ENCODE measurements at places on chromosomes 6 and 20. TPM values are rescaled to one million over a fixed set of nuclear protein-coding genes. Genes with fewer than 3 reads are reported as not detected.

DNA sequence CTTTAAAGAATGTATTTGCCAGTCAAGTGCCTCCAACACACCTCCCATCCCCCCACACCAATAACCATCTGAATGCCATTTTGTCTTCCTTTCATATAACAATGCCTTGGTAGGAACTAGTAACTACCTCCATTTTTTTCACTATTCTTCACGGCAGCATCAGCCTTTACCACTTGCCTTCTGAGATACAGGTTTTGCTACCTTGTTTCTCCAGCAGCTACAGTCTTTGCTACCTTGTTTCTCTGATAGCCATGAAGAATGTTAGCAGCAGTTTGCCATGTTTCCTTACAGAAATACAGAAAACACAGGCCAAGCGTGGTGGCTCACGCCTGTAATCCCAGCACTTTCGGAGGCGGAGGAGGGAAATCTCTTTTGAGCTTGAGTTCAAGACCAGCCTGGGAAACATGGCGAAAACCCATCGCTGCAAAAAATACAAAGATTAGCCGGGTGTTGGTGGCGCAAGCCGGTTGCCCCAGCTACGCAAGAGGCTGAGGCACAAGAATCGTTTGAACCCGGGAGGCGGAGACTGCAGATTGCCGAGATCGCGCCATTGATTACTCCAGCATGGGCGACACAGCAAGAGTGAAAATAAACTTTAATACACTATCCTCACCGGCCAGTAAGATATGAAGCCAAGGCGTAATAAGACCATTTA, 100.9 kb downstream of the HFE start:
- H3K4me3 ChIP-seq, result no peak overlapping the region
- no peaks in the 10 kb centered on the region for H3K36me3 ChIP-seq
- no peaks in the 10 kb centered on the region for H3K4me1 ChIP-seq
- H3K27me3 ChIP-seq, result no peaks in the 10 kb centered on the region
- DNase-seq, result no peak

DNA sequence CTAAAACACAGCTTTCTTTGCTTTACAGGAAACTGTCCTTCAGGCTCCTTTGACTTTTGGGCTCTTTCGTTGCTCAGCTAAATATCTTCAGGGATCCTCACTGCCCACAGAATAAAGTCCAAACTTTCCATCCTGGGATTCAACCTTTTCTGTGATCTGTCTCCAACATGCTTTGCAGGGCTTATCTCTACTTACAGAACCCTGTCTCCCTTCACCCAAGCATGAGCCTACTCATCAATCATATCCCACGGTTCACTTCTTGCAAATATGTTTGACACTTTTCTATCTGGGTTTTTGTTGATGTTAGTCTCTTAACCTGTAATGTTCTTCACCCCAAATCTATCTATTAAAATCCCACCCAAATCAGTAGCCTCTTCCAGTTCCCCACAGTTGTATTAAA, 327.3 kb upstream of the RNF24 start:
- no peak overlapping the region for H3K27ac ChIP-seq
- no peaks in the 10 kb centered on the region for H3K4me1 ChIP-seq

DNA sequence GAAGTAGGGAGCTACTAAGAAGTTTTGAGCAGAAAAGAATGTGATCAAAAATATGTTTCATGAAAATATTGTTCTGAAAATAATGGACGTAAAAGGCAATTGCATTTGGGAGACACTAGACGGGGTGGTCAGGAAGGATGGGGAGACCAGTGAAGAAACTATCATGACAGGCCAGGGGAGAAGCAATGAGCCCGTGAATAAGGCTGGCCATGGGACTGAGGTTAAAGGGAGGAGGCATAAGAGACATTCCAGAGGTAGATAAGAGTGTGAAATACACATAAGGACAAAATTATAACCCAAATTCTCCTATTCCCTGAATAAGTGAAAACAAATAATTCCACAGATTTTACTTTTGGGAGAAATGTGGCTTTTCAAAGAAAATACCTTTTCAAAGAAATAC, 51.7 kb downstream of the MARCKS start:
- H3K27me3 ChIP-seq, result no peaks in the 10 kb centered on the region
- no peak overlapping the region for H3K4me3 ChIP-seq
- H3K27ac ChIP-seq, result no peak overlapping the region
- DNase-seq, result no peak
- no peaks in the 10 kb centered on the region for H3K36me3 ChIP-seq

DNA sequence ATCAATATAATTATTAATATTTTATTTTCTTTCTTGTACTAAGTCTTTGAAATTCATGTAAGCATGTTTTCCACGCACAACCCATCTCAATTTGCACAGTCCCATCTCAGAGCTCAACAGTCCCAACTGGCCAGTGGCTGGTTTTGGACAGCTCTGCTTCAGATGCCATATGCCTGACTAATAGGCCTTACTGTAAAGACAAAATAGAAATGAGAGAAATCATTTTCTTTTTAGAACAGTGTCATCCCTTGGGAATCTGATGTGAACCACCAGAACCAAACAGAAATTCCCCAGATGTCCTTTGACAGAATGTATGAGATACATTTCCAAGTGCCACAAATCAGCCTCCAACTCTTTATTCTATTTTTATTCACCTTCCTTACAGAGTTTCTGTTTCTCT, 338.9 kb downstream of the ESR1 start:
- peaks cover 46% of the 10 kb centered on the region for H3K36me3 ChIP-seq
- DNase-seq, result no peak
- no peaks in the 10 kb centered on the region for H3K27me3 ChIP-seq
- H3K27ac ChIP-seq, result no peak overlapping the region
- H3K4me1 ChIP-seq, result no peaks in the 10 kb centered on the region

DNA sequence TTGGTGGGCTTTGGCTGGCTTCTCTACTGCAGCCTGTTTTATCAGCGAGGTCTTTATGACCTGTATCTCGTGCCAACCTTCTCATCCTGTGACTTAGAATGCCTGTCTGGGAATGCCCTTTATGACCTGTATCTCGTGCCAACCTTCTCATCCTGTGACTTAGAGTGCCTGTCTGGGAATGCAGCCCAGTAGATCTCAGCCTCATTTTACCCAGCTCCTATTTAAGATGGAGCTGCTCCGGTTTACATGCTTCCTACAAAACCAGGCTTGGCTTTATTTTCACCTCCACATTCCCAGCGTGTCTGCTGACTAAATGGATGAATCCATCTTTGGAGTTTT, 395.3 kb downstream of the PREX1 start:
- no peaks in the 10 kb centered on the region for H3K36me3 ChIP-seq
- H3K27ac ChIP-seq, result no peak overlapping the region
- H3K4me3 ChIP-seq, result no peak overlapping the region
- H3K27me3 ChIP-seq, result no peaks in the 10 kb centered on the region
- no peaks in the 10 kb centered on the region for H3K4me1 ChIP-seq
- no peak for DNase-seq

The NHLRC1 gene
- not detected for total RNA-seq

GRCh38 chr6:37785663-37786270, 33.8 kb upstream of the ZFAND3 start:
- no peaks in the 10 kb centered on the region for H3K27me3 ChIP-seq
- H3K27ac ChIP-seq, result no peak overlapping the region
- H3K4me1 ChIP-seq, result peaks cover 6% of the 10 kb centered on the region
- H3K4me3 ChIP-seq, result no peak overlapping the region
- no peaks in the 10 kb centered on the region for H3K36me3 ChIP-seq
- no peak for DNase-seq

DNA sequence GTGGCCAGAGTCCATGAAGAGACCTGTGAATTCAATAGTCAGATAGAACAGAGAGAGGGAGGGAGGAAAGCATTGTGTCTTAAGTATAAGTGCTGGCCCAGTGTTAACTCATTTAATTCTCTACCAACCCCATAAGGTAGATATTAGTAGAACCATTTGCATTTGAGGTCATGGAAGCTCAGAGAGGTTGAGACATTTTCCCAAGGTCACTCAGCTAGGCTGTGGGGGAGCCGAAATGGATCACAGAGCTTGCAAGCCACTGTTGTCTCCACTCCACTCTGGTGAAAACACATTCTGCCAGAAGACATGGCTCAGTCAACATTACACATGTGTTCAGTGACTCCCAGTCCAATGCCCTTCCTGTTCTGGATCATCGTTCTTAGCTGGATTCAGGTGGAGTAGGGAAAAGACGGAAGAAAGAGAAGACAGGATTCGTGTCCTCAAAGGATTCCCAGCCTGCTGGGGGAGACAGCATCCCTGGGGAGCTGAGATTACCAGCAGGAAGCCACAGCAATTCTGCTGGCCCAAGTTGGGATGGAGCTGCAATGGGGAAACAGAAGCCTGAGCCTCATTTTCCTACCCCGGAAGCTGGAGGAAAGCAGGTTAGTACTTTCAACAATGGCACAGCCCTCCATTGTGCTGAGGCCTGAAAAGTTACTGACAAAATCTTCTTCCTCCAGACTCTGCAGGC, 27.0 kb upstream of the MDGA1 start:
- no peak overlapping the region for H3K4me3 ChIP-seq
- no peak for DNase-seq
- H3K27ac ChIP-seq, result no peak overlapping the region
- no peaks in the 10 kb centered on the region for H3K36me3 ChIP-seq

GRCh38 chr6:136527831-136528230, 22.4 kb downstream of the MAP7 start:
- no peak for DNase-seq
- H3K4me1 ChIP-seq, result no peaks in the 10 kb centered on the region
- H3K27ac ChIP-seq, result no peak overlapping the region
- H3K27me3 ChIP-seq, result no peaks in the 10 kb centered on the region

DNA sequence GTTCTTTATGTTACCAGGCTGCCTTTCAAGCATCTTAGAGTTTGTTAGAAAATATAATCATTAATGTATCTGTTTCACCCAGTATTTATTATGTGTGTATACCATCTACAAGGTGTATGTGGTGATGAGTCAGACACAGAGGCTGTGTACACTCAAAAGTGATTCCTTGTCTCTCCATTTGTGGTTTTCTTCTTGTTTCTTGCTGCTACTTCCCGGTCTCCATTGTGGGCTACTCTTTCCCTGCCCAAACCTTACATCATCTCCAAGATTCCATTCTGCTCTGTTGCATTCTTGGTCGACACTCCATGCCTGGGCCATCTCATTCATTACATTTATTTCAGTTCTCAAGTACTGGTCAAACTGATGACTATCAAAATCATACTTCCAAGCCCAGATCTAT, 182.2 kb upstream of the STXBP5 start:
- no peaks in the 10 kb centered on the region for H3K36me3 ChIP-seq
- H3K4me3 ChIP-seq, result no peak overlapping the region
- no peak overlapping the region for H3K27ac ChIP-seq
- no peaks in the 10 kb centered on the region for H3K27me3 ChIP-seq
- no peak for DNase-seq
- H3K4me1 ChIP-seq, result no peaks in the 10 kb centered on the region

GRCh38 chr6:28480253-28480932, 35.2 kb downstream of the GPX6 start:
- H3K27ac ChIP-seq, result no peak overlapping the region
- no peaks in the 10 kb centered on the region for H3K27me3 ChIP-seq
- no peak for DNase-seq
- H3K4me1 ChIP-seq, result no peaks in the 10 kb centered on the region

DNA sequence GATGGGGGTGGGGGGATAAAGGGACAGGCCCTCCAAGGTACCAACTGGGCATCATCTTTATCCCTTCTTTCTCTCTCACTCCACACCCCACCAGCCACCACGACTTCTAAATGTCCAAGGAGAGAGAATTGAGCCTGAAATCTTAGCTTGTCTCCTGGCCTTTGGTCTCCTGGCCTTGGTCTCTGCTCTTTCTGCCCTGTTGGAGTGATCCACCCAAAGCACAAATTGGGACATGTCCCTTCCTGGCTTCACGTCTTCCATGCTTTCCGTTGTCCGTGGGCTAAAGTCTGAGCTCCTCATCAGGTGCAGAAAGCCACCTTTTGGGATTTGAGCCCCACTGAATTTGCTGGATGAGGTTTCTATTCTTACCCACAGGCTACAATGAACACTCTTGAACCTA, 8.4 kb downstream of the ADIG start:
- H3K27ac ChIP-seq, result no peak overlapping the region
- no peak overlapping the region for H3K4me3 ChIP-seq
- no peaks in the 10 kb centered on the region for H3K36me3 ChIP-seq
- no peaks in the 10 kb centered on the region for H3K4me1 ChIP-seq
- no peak for DNase-seq
- H3K27me3 ChIP-seq, result no peaks in the 10 kb centered on the region

The GUCA1A gene
- not detected for total RNA-seq

- H3K4me3 ChIP-seq, result no peak overlapping the region
- H3K27ac ChIP-seq, result no peak overlapping the region
- DNase-seq, result no peak
Observed at GRCh38 chr6:80642452-80642851, 536.0 kb downstream of the BCKDHB start.

GRCh38 chr6:35148167-35148741, 7.1 kb upstream of the TCP11 start:
- no peaks in the 10 kb centered on the region for H3K27me3 ChIP-seq
- no peaks in the 10 kb centered on the region for H3K4me1 ChIP-seq
- H3K36me3 ChIP-seq, result no peaks in the 10 kb centered on the region
- H3K4me3 ChIP-seq, result no peak overlapping the region
- DNase-seq, result no peak

DNA sequence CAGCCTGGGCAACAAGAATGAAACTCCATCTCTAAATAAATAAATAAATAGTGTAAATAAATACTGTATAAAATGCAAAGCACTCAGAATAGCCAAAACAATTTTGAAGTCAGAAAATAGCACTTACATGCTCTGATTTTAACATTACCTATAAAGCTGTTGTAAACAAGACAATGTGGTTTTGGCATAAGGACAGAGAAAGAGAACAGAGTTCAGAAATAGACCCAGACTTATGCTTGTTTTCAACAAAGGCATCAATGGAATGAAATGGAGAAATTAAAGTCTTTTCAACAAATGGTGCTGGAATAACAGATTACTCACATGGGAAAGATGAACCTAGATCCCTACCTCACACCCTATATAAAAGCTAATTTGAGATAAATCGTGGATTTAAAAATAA, 10.4 kb downstream of the ACAT2 start:
- H3K27ac ChIP-seq, result no peak overlapping the region
- H3K27me3 ChIP-seq, result no peaks in the 10 kb centered on the region
- H3K4me1 ChIP-seq, result no peaks in the 10 kb centered on the region
- no peak for DNase-seq
- peaks cover 73% of the 10 kb centered on the region for H3K36me3 ChIP-seq

The ENPP1 gene
- 1.1 TPM for total RNA-seq

- H3K4me1 ChIP-seq, result no peaks in the 10 kb centered on the region
- H3K27ac ChIP-seq, result no peak overlapping the region
- DNase-seq, result no peak
- H3K4me3 ChIP-seq, result no peak overlapping the region
Observed at GRCh38 chr6:168739381-168739780, 298.4 kb downstream of the SMOC2 start.

All from Karpas-422 (cell line).